ENCODE measurements at places on chromosomes 12 and 14.

DNA sequence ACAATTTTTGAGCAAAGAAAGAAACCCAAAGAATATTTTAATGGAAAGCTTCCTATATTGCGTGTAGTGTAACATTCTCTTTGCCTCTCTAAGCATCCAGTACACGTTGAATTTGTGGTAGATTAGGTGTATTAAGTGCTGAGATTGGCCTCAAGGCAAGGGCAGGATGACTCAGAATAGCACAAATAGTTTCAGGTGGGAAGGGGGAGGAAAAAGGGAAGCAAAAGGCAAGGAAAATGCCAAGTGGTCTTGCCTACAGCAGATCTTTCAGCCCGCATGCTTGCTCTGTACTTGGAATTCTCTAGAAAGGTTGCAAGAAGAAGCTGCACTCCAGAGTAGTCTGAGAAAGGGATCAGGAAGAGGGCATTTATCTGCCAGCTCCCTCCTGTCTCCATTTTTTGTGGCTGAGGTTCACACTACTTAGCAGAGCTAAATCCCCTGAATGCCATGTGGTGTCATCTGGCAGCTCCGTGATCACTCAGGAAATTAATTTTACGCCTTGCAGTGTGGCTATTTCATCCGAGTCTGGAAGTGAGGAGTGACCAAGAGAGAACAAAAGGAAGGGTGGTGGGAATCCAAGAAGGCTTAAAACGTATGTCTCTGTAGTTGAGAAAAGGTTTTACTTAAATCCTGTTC is 28.5 kb downstream of the CDKN1B start:
- H3K4me1 ChIP-seq, result no peaks in the 10 kb centered on the region
- H3K36me3 ChIP-seq, result no peaks in the 10 kb centered on the region
- no peaks in the 10 kb centered on the region for H3K27me3 ChIP-seq
- H3K4me3 ChIP-seq, result no peak overlapping the region

DNA sequence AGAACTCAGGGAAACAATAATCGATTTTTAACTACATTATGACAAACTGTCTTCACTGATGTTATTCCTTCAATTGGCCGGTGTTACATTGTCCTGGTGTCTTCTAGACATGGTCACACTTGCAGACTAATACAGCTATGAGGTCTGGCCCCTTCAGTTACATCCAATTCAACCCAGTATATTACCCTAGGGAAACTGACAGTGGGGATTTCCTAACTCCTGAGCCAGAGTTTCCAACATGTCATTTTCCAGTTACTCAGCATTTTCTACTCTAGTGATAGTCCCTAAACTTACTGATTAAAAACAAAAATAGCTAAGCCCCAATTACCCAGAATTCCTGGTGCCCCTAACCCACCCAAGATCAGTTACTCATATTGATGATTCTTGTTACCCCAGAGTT is 21.1 kb downstream of the IFNG start:
- H3K36me3 ChIP-seq, result no peaks in the 10 kb centered on the region
- peaks cover 21% of the 10 kb centered on the region for H3K4me1 ChIP-seq
- no peaks in the 10 kb centered on the region for H3K27me3 ChIP-seq
- DNase-seq, result no peak
- H3K27ac ChIP-seq, result no peak overlapping the region

DNA sequence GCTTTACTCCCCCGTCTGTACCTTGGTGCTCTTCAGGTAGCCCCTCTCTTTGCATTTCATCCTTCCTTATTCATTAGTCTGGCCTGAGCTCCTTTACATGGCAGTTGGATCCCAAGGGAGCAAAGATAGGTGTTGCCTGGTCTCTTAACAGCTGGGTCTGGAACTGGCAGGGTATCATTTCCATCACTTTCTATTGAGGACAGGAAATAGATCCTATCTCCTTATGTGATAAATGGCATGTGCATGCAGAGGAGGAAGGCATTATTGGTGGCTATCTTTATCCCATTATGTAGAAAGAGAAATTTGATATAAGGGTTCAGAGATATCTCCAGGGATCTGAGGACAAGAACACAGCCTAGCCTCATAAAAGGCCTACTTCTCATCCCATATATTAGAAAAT is 54.6 kb upstream of the OAS1 start:
- no peak overlapping the region for H3K27ac ChIP-seq
- H3K27me3 ChIP-seq, result peaks cover 12% of the 10 kb centered on the region
- DNase-seq, result no peak
- no peaks in the 10 kb centered on the region for H3K36me3 ChIP-seq
- no peak overlapping the region for H3K4me3 ChIP-seq

DNA sequence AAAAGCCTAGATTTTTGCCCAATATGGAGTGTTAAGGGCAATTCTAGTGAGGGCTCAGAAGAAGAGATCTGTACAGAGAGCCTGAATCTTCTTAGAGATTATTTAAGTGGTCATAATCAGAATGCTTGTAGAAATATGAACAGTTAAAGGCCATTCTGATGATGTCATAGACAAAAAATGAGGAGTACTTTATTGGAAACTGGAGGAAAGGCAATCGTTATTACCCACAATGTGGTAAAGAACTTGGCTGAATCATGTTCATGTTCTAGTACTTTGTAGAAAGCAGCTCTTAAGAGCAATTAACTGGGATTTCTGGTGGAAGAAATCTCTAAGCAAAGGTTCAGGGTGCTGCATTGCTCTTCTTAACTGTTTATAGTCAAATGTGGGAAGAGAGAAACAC is 36.4 kb upstream of the SYT10 start:
- no peaks in the 10 kb centered on the region for H3K36me3 ChIP-seq
- no peak for DNase-seq
- H3K27me3 ChIP-seq, result no peaks in the 10 kb centered on the region
- no peak overlapping the region for H3K4me3 ChIP-seq
- no peaks in the 10 kb centered on the region for H3K4me1 ChIP-seq

DNA sequence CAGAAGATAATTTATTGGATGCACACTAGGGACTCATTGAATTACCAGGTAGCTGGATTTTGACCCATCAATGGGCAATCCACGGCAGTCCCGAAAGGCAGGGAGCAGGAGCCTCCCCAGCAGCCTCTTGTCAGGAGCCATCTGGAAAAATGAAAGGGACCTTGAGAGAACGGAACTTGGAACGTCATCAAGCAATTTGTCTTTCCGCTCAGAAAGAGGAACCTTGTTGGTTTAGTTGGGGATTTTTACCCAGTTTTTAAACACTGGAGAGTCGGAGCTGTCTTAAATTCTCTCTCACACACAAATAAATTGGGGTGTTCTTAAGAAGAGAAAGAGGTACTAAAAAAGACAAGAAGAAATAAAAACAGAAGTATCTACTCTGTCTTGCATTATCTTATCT is 1351.7 kb upstream of the TMEM132C start:
- no peaks in the 10 kb centered on the region for H3K4me1 ChIP-seq
- H3K27ac ChIP-seq, result no peak overlapping the region
- no peaks in the 10 kb centered on the region for H3K27me3 ChIP-seq
- H3K36me3 ChIP-seq, result no peaks in the 10 kb centered on the region

DNA sequence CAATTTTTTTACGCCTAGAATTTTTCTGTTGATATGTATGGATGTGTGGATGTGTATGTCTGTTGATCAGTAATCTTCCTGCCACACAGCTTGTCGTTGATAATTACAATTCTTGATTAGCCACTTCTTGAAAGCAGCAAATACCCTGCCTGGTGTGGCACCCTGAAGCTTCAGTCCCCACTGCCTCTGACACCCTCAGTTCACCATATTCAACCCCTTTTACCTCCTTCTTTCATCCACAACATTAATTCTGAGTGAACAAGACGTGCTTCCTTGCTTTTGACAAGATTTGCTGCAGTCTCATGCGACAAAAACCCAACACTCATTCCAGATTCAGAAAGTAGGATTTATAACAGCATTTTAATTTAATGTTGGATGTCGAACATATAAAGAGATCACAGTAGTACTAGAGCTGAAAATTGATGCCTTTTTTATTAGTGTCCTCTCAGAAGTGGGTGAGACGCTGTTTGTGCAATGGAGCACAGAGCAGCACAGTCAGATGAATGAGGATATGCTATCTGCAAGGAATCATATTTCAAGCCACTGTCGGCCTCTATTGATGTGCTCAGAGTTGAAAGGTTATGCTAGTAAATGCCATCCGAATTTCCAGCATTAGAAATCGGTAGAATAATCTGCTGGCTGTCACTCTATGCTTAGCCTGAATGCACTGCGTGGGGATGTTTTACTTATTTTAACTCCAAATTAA is 383.7 kb downstream of the EGLN3 start:
- H3K4me1 ChIP-seq, result no peaks in the 10 kb centered on the region
- H3K4me3 ChIP-seq, result no peak overlapping the region
- no peak overlapping the region for H3K27ac ChIP-seq
- no peaks in the 10 kb centered on the region for H3K27me3 ChIP-seq
- no peak for DNase-seq

DNA sequence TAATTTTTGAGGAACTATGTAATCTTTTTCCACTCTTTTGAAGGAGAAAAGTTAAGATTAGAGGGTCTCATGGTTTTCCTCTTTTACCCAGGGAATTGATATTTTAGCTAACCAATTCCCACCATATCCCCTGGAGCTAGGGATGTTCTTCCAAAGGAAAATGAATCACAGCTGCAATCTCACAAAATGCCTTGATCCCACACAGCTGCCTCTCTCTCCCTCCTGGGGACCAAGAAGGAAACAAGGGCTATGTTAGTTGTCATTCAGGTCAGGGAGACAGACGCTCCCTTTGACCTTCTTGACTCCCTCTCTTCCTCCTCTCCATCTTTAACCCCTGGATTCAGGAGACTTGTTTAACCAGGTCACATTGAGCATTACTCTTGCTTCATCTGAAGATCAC is 9.5 kb downstream of the DCN start:
- H3K27ac ChIP-seq, result no peak overlapping the region
- no peak for DNase-seq
- H3K4me1 ChIP-seq, result no peaks in the 10 kb centered on the region
- H3K27me3 ChIP-seq, result no peaks in the 10 kb centered on the region
- H3K4me3 ChIP-seq, result no peak overlapping the region

- no peaks in the 10 kb centered on the region for H3K36me3 ChIP-seq
- peaks cover 25% of the 10 kb centered on the region for H3K4me1 ChIP-seq
- no peak overlapping the region for H3K4me3 ChIP-seq
- no peaks in the 10 kb centered on the region for H3K27me3 ChIP-seq
- H3K27ac ChIP-seq, result no peak overlapping the region
Measured at GRCh38 chr12:67694306-67694900, 45.9 kb downstream of the DYRK2 start.

DNA sequence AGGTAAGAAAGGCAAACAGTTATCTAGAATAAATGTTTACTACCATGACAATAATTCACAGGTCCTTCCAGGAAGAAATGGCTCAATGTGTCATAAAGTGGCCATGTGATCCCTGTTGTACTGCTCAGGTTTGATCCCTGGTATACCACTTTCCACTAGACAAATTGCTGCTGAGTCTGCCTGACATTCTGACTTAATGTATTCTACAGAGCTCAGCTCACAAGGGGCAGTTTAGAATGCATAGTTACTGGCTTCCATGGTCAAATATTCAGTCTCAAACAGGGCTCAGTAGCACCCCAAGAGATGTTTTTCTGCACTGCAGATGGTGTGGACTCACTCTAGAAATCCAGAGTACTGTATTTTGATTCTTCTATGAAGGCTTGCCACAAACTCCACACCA is 21.8 kb downstream of the TSHR start:
- H3K36me3 ChIP-seq, result no peaks in the 10 kb centered on the region
- H3K4me1 ChIP-seq, result peaks cover 5% of the 10 kb centered on the region
- no peak overlapping the region for H3K4me3 ChIP-seq
- no peak for DNase-seq

GRCh38 chr12:19211802-19212201 is 82.3 kb downstream of the PLEKHA5 start:
- H3K27ac ChIP-seq, result no peak overlapping the region
- no peaks in the 10 kb centered on the region for H3K36me3 ChIP-seq
- no peaks in the 10 kb centered on the region for H3K27me3 ChIP-seq
- H3K4me1 ChIP-seq, result no peaks in the 10 kb centered on the region
- DNase-seq, result no peak

- no peak for DNase-seq
- H3K4me1 ChIP-seq, result no peaks in the 10 kb centered on the region
- H3K27me3 ChIP-seq, result no peaks in the 10 kb centered on the region
- no peak overlapping the region for H3K4me3 ChIP-seq
Measured at GRCh38 chr12:100867639-100868393, 73.2 kb downstream of the ANO4 start.

DNA sequence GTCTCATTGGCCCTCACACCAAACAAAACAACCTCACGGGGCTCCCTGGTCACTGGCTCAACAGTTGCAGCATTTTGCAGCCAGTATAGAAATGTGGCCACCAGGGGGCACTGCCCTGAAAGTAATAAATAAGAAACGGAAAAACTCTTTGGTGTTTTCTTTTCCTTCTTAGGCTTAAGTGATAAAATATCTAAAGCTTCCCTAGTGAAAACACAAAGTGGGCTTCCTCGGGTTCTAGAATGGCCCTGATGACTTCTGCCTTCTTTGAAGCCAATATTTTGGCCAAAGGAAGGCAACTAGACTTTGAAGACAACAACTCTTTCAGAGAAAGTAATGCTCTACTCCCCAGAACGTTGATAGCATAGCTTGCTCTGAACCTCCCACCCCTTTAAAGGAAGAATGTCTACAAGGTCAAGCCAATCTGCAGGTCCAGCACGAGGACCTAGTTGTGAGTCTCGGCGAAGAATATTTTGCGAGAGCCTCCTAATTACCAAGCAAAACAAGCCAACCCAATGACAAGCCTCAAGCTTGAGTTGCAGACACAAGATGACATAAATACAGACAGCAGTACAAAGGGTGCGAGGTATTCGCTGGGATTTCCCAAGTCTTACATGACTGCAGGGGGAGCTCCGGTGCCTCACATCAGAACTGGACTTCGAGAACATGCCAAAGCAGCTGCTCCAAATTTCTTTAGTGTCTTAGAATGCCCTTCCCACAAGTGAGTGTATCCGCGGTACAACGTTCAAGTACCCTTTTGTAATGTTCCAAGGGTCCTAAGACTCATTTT is 2.6 kb downstream of the ITPK1 start:
- H3K36me3 ChIP-seq, result peaks cover 7% of the 10 kb centered on the region
- H3K4me1 ChIP-seq, result peaks cover 32% of the 10 kb centered on the region
- H3K4me3 ChIP-seq, result peak overlapping the region; percentile 25
- peak; percentile 60 for DNase-seq

- DNase-seq, result no peak
- no peak overlapping the region for H3K4me3 ChIP-seq
- H3K27ac ChIP-seq, result no peak overlapping the region
- H3K4me1 ChIP-seq, result no peaks in the 10 kb centered on the region
- no peaks in the 10 kb centered on the region for H3K36me3 ChIP-seq
Measured at GRCh38 chr12:86226481-86226880, 29.7 kb downstream of the MGAT4C start.

Data from CD8-positive, alpha-beta memory T cell (primary cell).